GM23338 (cell line): ENCODE measurements at places on chromosomes 13 and 19.

DNA sequence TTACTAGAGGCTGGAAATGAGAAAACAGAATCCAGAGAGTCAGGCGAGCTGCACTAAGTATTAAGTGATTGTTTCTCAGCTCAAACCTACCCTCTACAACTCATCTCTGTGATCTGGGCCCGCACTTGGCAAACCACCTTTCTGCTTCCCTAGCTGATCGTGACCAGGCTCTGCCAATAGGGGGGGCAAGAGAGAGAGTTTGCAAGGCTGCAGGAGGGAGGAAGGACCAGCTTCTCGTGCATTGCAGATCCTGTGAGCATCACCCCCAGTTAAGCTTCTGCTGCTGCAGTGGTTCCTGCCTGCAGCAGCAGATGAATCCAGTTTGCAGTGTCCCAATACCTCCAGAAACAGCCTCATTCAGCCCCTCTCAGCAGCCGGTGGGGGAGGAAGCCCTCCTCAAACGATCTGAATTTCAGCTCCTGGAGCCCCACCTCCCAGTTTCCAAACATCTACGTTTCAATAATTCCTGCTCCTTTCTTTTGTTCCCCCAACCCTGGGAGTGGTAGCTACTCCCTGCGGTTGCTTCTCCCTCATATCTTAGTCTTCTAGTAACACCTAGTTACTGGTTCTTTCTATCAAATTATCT is 20.0 kb downstream of the XRCC1 start:
- peak; percentile 93 for DNase-seq
- no peak overlapping the region for H3K4me3 ChIP-seq
- H3K27me3 ChIP-seq: no peaks in the 10 kb centered on the region
- no peak overlapping the region for H3K27ac ChIP-seq
- H3K4me1 ChIP-seq: peaks cover 4% of the 10 kb centered on the region; the same call in 1 of the 2 replicates

- no peaks in the 10 kb centered on the region for H3K36me3 ChIP-seq
- H3K27me3 ChIP-seq: no peaks in the 10 kb centered on the region
- peaks cover 12% of the 10 kb centered on the region for H3K4me1 ChIP-seq
- no peak overlapping the region for H3K27ac ChIP-seq
Observed at GRCh38 chr13:24182703-24183081, 22.2 kb downstream of the SPATA13 start.

GRCh38 chr19:55493052-55493644 is 4.9 kb downstream of the SSC5D start:
- H3K36me3 ChIP-seq: no peaks in the 10 kb centered on the region
- no peak for DNase-seq
- no peak overlapping the region for H3K4me3 ChIP-seq
- no peaks in the 10 kb centered on the region for H3K27me3 ChIP-seq
- H3K4me1 ChIP-seq: peaks cover 9% of the 10 kb centered on the region; the same call in 1 of the 2 replicates
- no peak overlapping the region for H3K27ac ChIP-seq

DNA sequence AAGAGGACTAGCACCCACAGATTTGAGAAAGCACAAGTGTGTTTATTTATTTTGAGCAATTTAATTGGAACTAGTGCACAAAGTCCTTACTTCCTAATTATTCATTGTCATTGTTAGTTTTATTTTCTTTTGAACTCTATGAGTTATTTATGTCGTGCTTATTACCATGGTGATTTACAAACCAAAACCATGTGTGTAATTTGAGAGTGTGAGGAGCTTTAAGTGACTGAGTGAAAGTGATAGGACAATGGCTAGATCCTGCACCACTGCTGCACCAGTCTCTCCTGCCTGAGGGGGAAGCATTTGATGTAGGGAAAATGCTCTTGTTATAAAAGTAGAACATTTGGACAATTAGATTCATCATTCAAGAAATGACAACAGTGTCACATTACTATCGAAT is 172.3 kb upstream of the KLF12 start:
- no peaks in the 10 kb centered on the region for H3K27me3 ChIP-seq
- no peak overlapping the region for H3K27ac ChIP-seq
- H3K4me3 ChIP-seq: no peak overlapping the region
- H3K36me3 ChIP-seq: no peaks in the 10 kb centered on the region
- H3K4me1 ChIP-seq: peaks cover 8% of the 10 kb centered on the region

GRCh38 chr19:38448225-38448624 is 14.7 kb downstream of the RYR1 start:
- DNase-seq: no peak
- H3K36me3 ChIP-seq: peaks cover 18% of the 10 kb centered on the region; the same call in 1 of the 2 replicates
- no peaks in the 10 kb centered on the region for H3K27me3 ChIP-seq
- no peak overlapping the region for H3K27ac ChIP-seq

DNA sequence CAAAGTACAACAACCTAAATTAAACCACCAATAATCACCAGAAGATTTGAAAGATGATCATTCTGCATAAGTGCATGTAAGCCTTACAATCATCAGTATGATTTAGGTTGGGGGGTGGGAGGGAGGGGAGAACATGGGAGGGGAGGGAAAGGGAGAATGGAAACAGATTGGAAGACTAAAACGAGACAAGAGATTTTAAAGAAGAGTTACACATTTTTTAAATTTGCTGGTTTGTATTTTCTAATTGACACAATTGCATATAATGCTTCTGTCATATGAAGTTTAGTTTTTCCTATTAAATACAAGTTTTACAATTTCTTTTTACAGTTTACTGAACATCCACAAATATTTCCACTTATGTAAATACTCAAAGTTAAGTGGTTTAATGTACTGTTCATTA is 2118.9 kb downstream of the PCDH9 start:
- no peak overlapping the region for H3K4me3 ChIP-seq
- no peaks in the 10 kb centered on the region for H3K36me3 ChIP-seq
- DNase-seq: no peak
- H3K27ac ChIP-seq: no peak overlapping the region

- H3K4me3 ChIP-seq: no peak overlapping the region
- H3K4me1 ChIP-seq: peaks cover 5% of the 10 kb centered on the region; the same call in 1 of the 2 replicates
- H3K36me3 ChIP-seq: no peaks in the 10 kb centered on the region
- H3K27me3 ChIP-seq: no peaks in the 10 kb centered on the region
- DNase-seq: no peak
- H3K27ac ChIP-seq: no peak overlapping the region
Observed at GRCh38 chr13:27044837-27045570, 126.6 kb downstream of the USP12 start.

- no peaks in the 10 kb centered on the region for H3K27me3 ChIP-seq
- DNase-seq: peak; percentile 89
- peaks cover 6% of the 10 kb centered on the region; the same call in 1 of the 2 replicates for H3K36me3 ChIP-seq
- 0 out of 2 replicates have a peak overlapping the region, but pooled peaks have one; percentile 59 for H3K27ac ChIP-seq
Observed at GRCh38 chr19:19053508-19054314, 10.1 kb upstream of the SLC25A42 start.

DNA sequence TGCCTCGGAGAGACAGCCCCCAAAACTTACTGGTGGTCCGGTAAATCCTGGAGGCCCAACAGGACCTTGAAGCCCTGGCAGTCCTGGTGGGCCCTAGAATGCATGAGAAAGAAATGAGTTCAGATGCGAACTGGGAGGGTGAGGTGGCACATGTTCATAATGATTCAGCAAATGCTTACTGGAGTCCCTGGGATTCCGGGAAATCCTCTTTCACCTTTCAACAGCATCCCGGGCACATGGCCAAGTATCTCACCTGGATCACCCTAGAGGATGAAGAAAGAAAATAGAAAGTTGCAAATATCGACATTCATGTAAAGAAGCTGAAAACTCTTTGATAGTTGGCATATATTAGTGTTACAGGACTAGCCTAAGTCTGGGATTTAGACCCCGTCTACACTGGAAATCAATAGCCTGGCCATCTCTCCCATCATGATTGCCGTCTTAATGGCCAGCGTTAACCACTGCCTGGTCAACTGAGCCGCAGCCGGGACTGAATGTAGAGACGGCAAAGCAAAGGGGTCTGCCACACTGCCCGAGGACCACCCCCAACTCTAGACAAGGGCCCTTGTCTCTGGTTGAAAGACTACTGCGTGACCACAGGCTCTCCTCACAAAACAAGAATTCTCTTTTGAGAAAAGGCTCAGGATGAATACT is 96.9 kb downstream of the COL4A1 start:
- H3K27ac ChIP-seq: no peak overlapping the region
- H3K4me3 ChIP-seq: no peak overlapping the region
- 0 out of 2 replicates have a peak, but pooled peaks cover 7% of the 10 kb centered on the region for H3K36me3 ChIP-seq
- 0 out of 2 replicates have a peak, but pooled peaks cover 4% of the 10 kb centered on the region for H3K4me1 ChIP-seq
- no peak for DNase-seq
- H3K27me3 ChIP-seq: no peaks in the 10 kb centered on the region

- H3K4me1 ChIP-seq: 0 out of 2 replicates have a peak, but pooled peaks cover 6% of the 10 kb centered on the region
- DNase-seq: no peak
- H3K4me3 ChIP-seq: no peak overlapping the region
- no peaks in the 10 kb centered on the region for H3K27me3 ChIP-seq
- no peak overlapping the region for H3K27ac ChIP-seq
- no peaks in the 10 kb centered on the region for H3K36me3 ChIP-seq
Observed at GRCh38 chr19:29796173-29796573, 15.6 kb upstream of the CCNE1 start.

DNA sequence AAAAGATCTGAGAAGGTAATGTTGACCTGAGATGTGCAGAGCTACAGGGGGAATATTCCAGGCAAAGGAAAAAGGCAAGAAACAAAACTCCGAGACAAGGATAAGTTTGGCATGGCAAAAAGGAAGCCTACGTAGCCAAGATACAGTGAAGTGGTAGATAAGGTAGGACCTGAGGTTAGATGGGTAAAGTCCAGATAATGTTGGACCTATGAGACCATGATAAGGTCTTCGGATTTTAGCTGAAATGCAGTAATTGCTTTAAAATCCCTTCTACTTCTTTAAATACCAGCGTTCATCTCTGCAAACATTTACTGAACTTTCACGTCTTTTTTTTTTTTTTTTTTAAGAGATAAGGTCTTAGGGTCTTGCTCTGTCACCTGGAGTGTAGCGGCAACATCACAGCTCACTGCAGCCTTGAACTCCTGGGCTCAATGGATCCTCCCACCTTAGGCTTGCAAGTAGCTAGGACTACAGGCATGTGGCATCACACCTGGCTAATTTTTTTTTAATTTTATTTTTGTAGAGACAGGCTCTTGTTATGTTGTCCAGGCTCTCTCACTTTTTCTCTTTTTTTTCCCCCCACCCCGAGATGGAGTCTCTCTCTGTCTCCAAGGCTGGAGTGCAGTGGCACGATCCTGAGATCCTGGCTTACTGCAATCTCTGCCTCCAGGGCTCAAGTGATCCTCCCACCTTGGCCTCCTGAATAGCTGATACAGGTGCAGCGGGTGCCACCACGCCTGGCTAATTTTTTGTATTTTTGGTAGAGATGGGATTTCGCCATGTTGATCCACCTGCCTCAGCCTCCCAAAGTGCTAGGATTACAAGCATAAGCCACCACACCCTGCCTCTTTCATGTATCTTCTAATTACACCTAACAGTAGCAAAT is 4.2 kb upstream of the WBP4 start:
- H3K4me1 ChIP-seq: peaks cover 8% of the 10 kb centered on the region; the same call in 1 of the 2 replicates
- no peaks in the 10 kb centered on the region for H3K36me3 ChIP-seq
- DNase-seq: no peak
- no peaks in the 10 kb centered on the region for H3K27me3 ChIP-seq
- no peak overlapping the region for H3K4me3 ChIP-seq

GRCh38 chr13:21364357-21364756 is 94.7 kb downstream of the ZDHHC20 start:
- no peak for DNase-seq
- H3K36me3 ChIP-seq: no peaks in the 10 kb centered on the region
- H3K27ac ChIP-seq: no peak overlapping the region

- peak; percentile 91 for DNase-seq
- peak within 1 kb of the TSS; percentile 88 for H3K27ac ChIP-seq
- no peaks in the 10 kb centered on the region; the same call in 1 of the 2 replicates for H3K27me3 ChIP-seq
- peak within 1 kb of the TSS; percentile 87 for H3K4me3 ChIP-seq
Observed at GRCh38 chr19:38303517-38304351, at the start of gene C19orf33. Gene C19orf33, plus strand, starts transcription at chr19:38304251. Its CDS starts 11 bp downstream, at chr19:38304262.

- H3K27me3 ChIP-seq: no peaks in the 10 kb centered on the region
- H3K36me3 ChIP-seq: no peaks in the 10 kb centered on the region
- H3K4me3 ChIP-seq: no peak overlapping the region
- H3K4me1 ChIP-seq: peaks cover 15% of the 10 kb centered on the region
- DNase-seq: no peak
Observed at GRCh38 chr13:50153401-50153800, 138.2 kb downstream of the KCNRG start.

DNA sequence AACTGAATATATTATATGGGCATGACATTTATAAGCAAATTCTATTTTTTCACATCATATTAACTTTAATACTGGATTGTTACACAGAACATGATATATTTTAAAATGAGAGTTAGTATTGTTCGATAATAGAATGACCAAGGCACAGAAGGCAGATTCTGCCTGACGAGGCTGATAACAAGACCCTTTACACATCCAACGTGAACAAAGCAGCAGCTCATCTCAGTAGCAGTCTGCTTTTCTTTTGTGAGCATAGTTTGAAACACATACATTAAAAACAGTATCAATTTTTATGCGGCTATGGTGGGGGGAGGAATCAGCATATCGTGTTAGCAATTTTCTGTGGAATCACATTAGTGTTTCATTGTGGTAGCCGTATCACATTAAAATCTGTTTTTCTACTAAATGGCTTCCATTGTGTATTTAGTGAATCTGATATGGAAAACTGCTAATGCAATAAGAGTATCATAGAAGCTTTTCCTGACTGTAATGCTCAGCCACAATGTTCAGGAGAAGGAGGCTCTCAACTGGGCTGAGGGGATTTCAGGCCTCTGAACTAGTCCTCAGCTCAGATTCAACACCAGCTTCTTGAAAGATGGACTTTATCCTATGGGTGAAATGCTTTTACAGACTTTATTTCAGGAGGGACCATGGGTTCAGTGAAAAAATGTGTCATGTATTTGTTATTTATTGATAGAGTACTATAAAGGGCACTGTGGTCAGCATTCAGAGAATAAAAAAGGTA is 4.0 kb downstream of the SMAD9 start:
- DNase-seq: no peak
- H3K27me3 ChIP-seq: peaks cover 38% of the 10 kb centered on the region
- H3K36me3 ChIP-seq: no peaks in the 10 kb centered on the region
- peaks cover 14% of the 10 kb centered on the region for H3K4me1 ChIP-seq
- H3K27ac ChIP-seq: no peak overlapping the region

- no peaks in the 10 kb centered on the region for H3K36me3 ChIP-seq
- DNase-seq: no peak
- H3K27ac ChIP-seq: no peak overlapping the region
- H3K4me3 ChIP-seq: no peak overlapping the region
Observed at GRCh38 chr13:113126265-113127150, 3.9 kb downstream of the F10 start.

DNA sequence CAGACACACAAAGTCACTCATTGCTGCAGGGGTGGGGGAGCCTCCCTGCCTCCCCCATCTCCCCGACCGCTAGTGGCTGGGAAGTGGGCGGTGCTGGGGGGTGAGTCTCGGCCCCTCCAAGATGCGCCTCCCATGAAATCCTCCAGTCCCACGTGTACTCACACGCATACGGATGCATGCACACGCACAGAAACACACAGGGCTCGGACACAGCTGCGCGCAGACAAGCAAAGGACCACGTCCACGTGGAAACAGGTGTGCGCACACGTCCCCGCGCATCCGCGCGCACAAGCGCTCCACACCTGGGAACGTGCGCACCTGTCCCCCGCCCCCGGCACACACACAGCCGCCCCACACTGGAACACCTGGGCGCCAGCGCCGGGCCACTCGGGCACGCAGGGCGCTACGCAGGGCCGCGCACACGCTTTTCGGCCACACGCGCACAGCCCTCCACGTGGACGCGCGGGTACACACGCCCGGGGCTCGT is 687 bp downstream of the MATK start:
- H3K4me1 ChIP-seq: no peaks in the 10 kb centered on the region; the same call in 1 of the 2 replicates
- peaks cover 10% of the 10 kb centered on the region for H3K27me3 ChIP-seq
- peak overlapping the region; percentile 78 for H3K4me3 ChIP-seq
- H3K36me3 ChIP-seq: peaks cover 4% of the 10 kb centered on the region; the same call in 1 of the 2 replicates

- H3K4me1 ChIP-seq: no peaks in the 10 kb centered on the region
- no peak overlapping the region for H3K27ac ChIP-seq
- no peaks in the 10 kb centered on the region for H3K27me3 ChIP-seq
Observed at GRCh38 chr13:113601166-113602070, 16.9 kb downstream of the TFDP1 start.
